ENCODE measurements at places on chromosomes 1 and 21.
A peak's percentile ranks its signal among the peaks of the same experiment; 100 is the strongest.

DNA sequence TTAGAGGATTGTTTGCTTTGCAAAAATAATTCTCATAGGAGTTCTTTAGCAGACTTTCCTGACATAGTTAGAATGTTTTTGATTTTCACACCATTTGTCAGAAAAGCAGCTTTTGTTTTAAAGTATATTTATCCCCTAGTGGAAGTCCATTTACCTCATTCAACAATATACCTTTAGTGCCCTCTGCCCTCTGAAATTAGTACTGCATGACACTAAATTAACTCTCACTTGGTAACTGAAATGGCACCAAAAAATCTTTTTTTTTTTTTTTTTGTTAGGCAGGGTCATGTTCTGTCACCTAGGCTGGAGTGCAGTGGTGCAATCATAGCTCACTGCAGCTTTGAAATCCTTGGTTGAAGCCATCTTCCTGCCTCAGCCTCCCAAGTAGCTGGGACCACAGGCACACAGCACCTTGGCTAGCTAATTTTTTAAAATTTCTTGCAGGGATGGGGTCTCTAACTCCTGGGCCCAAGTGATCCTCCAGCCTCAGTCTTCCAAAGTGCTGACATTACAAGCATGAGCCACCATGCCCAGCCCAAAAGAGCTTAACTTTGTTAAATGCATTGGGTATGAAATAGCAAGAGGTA lies 13.6 kb downstream of the LRRC42 start:
- peak; percentile 78 for DNase-seq

DNA sequence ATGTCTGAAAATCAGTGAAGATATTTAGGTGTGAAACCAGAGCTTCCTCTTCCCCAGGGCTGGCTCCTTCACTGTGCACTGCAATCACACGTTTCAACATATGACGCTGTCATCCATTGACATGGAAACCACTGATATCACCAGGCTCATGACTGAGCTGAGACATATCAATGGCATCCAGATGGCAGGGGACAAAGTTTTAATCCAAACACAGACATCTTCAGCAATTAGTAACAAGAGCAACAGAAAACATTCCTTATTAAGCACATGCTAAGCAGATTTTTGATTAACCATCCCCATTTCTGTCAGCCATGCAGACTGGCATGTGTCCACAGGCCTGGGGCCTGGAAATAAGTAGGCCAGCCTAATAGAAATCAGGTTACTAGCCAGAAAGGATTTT lies 108.0 kb upstream of the ADAR start:
- DNase-seq, result peak; percentile 82

DNA sequence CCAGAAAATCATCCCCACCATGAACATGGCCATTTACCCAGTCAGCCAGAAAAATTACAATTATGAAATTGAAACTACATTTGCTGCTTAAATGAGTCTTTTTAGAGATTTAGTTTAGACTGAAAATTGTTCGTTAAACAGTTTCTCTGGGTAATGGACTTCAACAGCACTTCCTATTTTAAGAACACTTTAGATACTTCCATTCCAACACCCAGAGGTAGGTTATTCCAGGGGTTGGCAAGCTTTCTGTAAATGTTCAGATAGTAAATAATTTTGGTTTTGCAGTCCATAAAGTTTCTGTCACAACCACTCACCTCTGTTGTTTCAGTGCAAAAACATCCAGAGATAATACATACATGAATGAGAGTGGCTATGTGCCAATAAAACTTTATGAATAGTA lies 10.2 kb downstream of the NMNAT2 start:
- no peak for DNase-seq

GRCh38 chr1:233983811-233984210 lies 79.3 kb downstream of the SLC35F3 start:
- no peak for DNase-seq

- no peak for DNase-seq
Measured at GRCh38 chr1:181789395-181789794, 272.1 kb downstream of the ZNF648 start.

DNA sequence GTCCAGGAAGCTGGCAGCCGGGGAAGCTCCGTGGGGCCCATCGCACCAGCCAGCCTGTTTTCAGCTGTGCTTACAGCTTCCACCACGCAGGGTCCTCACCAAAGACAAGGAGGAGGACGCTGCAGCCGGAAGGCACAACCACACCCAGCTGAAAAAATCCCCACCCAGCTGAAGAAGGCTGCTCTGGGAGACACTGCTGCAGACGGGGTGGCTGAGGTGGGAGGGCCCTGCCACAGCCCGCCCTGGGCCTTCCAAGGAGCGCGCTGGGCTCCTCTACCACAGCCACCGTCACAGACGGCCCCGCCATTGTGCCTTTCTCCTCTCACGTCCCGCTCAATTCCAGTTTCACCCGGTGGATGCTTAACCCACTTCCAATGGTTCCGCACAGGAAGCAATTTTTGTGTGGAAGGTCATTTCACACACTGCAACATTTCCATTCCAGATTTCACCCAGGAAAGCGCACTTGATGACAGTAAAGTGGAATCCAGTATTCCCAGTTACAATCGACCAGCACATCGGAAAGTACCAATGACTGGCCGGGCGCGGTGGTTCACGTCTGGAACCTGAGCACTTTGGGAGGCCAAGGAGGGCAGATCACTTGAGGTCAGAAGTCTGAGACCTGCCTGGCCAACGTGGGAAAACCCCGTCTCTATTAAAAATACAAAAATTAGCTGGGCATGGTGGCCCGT lies 47.9 kb downstream of the NPHP4 start:
- no peak for DNase-seq

GRCh38 chr1:235299169-235299858 lies 28.7 kb downstream of the ARID4B start:
- DNase-seq, result no peak

DNA sequence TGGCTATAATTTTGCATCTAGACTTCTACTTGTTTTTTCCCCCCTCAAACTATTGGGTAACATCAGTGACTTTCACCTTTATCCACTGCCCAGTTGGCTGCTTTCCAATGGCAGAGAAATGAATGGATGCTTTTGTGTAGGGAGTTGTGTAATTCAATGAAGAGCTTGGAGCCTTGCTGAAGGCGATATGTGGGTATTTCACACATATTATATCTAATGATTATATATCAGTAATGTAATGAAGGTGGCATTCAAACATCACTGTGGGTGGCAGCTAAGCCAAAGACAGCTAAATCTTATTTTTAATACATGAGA lies 81.2 kb downstream of the TGFB2 start:
- no peak for DNase-seq

- DNase-seq, result no peak
Measured at GRCh38 chr1:193083365-193084088, 21.7 kb downstream of the GLRX2 start.

DNA sequence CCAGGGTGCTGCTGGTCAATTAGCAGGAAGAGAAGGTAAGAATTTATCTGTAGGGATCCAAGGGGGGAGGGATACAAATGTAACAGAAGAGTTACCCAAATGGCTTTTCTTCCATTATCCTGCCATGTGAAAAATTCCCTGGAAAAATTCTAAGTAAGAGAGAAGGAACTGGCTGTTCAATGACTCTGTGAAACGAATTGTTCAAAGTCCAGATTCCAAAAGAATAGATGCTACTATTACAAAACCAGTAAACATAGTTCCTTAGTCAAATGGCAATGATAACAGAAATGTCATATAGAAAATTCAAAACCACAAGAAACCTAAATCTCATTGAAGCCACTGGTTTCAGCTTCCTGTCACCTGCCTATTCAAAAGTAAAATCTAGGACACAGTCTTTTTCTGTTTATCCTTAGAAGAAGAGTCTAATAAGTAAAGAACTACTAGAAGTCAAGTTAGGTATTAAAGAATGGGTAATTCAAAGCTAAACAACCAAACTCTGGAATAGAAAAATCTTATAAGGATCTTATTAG lies 102.6 kb downstream of the ZNF644 start:
- DNase-seq, result no peak

- DNase-seq, result peak; percentile 41
Measured at GRCh38 chr1:236151739-236152424, 9.5 kb downstream of the GPR137B start.

DNA sequence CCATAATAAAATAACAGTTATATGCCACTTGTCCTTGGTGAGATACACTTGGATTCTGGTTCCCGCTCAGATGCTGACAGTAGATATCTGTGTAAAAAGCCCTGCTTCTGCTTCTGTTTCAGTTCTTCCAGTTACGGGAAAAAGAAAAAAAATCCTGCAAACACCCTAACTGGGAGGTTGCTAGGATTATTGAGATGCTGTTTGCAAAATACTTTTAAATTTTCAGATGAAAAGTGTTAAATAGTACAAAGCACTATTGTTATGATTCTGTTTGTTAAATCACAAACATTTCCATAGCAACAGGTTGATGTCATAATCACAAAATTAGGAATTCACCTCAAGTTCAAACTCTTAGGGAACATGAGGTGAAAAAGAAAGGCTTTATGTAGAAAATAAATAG lies 232.3 kb downstream of the HMCN1 start:
- DNase-seq, result no peak

DNA sequence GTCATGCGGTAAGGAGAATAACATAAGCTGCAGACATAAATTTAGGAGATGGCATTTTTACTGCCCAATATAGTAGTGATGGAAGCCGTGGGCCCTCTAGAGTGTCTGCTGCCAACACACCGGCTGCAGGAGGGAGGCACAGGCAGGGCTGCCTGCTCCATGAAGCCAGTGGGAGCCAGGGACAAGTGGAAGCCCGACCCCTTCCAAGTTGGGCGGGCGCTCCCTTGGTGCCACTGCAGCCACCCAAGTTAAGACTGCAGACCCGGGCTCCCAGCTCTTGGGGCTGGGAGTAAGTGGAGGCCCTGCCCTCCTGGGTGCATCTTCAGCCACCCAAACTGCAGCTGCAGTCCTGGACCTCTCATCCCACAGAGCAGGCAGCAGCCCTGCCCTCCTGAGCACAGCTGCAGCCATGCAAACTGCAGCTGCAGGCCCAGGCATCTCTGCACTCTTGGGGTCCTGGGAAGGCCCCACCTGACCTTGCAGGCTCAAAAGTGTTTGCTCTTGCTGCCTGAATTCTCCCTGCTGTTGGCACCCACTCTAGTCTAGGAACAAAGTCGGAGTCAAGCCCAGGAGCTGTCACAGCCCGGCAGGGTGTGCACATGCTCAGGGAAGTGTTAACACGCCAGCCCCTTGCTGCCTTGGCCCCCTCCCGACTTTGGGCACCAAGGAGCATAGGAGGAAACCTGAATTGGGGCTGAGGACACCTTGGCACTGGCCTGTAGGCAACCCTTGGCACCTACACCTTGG lies 437.2 kb upstream of the PRMT6 start:
- DNase-seq, result no peak

GRCh38 chr1:86522240-86522639 lies 24.6 kb upstream of the CLCA4 start:
- no peak for DNase-seq

DNA sequence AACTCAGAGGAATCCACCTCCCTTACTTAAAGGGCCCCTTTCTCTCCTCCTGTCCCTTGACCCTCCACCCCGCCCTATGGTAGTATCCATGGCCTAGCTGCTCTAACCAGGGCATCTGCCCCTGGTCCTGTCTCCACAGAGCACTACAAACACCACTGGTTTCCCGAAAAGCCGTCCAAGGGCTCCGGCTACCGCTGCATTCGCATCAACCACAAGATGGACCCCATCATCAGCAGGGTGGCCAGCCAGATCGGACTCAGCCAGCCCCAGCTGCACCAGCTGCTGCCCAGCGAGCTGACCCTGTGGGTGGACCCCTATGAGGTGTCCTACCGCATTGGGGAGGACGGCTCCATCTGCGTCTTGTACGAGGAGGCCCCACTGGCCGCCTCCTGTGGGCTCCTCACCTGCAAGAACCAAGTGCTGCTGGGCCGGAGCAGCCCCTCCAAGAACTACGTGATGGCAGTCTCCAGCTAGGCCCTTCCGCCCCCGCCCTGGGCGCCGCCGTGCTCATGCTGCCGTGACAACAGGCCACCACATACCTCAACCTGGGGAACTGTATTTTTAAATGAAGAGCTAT lies 1.7 kb downstream of the BTG2 start:
- no peak for DNase-seq

GRCh38 chr1:115118611-115119010 lies 29.3 kb upstream of the TSPAN2 start:
- DNase-seq, result no peak

GRCh38 chr1:23403038-23403336 lies 21.6 kb downstream of the TCEA3 start:
- peak; percentile 48 for DNase-seq

GRCh38 chr21:18129526-18129925 lies 115.1 kb upstream of the CHODL start:
- DNase-seq, result no peak

DNA sequence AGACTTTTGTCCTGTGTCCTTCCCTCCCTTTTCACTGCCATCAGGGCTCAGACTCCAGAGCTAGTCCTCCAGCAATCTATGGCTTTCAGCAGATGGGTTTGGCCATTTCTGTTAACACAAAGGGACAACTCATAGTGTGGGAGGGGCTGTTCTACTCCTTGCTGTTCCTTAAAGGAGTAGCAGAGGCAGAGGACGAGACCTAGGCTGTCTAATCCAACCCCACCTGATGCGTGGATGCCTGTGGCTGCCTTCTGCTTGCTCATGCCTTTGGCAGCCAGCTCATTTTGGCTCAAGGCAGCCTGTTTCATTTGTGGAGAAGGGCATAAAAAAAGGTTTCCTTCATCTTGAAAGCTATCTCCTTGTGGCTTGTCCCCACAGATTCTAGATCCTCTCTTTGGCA lies 27.0 kb downstream of the MFSD2A start:
- no peak for DNase-seq

DNA sequence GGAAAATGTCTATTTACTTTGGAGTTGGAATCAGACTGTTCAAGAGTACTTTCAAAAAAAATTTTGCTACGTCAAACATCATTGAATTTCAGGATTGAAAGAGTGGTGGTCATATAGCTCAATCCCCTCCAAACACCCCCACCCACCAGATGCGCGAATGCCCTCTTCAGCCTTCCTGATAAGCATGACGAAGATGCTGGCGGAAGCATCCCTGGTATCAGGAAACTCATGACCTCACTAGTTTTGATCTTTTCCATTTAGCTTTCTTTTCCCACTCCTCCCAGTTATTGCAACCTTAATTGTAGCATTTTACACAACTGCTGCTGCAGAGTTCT lies 104.4 kb downstream of the LEPR start:
- DNase-seq, result no peak

GRCh38 chr1:163472651-163473248 lies 151.0 kb downstream of the NUF2 start:
- no peak for DNase-seq

GRCh38 chr1:111202707-111203623 lies 2.5 kb upstream of the DENND2D start:
- DNase-seq, result peak; percentile 57

DNA sequence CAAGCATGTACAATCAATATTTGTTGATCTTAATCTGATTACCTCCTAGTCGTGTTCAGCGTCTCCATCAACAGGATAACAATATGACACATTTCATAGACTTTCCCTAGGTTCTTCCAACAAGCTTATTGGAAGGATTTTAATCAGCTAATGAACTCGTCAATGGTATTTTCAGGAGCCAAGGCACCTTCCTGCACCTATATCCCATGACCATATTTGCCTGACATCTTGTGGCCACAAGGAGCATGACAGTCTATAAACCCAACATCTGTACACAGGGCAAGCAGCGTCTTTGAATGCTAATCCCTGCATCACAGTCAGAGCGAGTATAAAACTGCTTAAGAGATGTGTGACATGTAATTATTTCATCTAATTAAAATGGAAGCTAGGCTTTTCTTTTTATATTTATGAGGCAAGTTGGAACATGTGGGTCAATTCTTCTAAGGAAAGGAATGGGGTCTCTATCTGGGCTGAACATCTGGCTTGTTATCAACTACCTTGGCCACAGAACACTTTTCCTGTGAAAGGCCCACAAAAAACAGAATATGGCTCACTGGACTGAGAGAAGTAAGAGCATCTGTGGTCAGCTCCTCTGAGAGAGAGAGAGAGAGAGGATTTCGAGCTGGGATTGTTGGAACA lies 388.8 kb downstream of the NTNG1 start:
- DNase-seq, result peak; percentile 76

- peak; percentile 96 for DNase-seq
Measured at GRCh38 chr1:226674892-226675714, 64.0 kb downstream of the ITPKB start.

Data from hematopoietic multipotent progenitor cell treated with erythropoietin and hydrocortisone succinate and interleukin-3 and kit ligand, for 4 days (in vitro differentiated cells).